Vein endothelial cell (primary cell): ENCODE measurements at places on chromosomes 16 and 17. TPM values are rescaled to one million over a fixed set of nuclear protein-coding genes. Genes with fewer than 3 reads are reported as not detected.

The FDXR gene
- 40.4 and 43.8 TPM in 2 replicates for total RNA-seq

The EFCAB5 gene
- total RNA-seq: 0.33 and 0.48 TPM in 2 replicates

The TVP23B gene
- 38.5 and 48.1 TPM in 2 replicates for total RNA-seq

The CDR2L gene
- 26.1 and 27.1 TPM in 2 replicates for total RNA-seq

The DYNLL2 gene
- 6.9 and 8.2 TPM in 2 replicates for total RNA-seq

The KRTAP29-1 gene
- total RNA-seq: not detected in 2 replicates

The EVPLL gene
- total RNA-seq: not detected in 2 replicates

The FAM20A gene
- total RNA-seq: not detected in 2 replicates

The TP53TG3 gene
- not detected in 2 replicates for total RNA-seq

The CACNG4 gene
- not detected in 2 replicates for total RNA-seq

The TMEM88 gene
- total RNA-seq: 26.5 and 43.0 TPM in 2 replicates

The SYT17 gene
- total RNA-seq: 1.6 and 2.4 TPM in 2 replicates

The SDR42E2 gene
- total RNA-seq: not detected in 2 replicates

The LGALS9B gene
- total RNA-seq: not detected in 2 replicates

The ATP2C2 gene
- not detected in 2 replicates for total RNA-seq

The CCL7 gene
- 0.38 TPM in 1 of 2 replicates, not detected in the other for total RNA-seq

The MT1M gene
- 0.65 and 2.4 TPM in 2 replicates for total RNA-seq

The PYDC1 gene
- not detected in 2 replicates for total RNA-seq

The NARF gene
- total RNA-seq: 91.8 and 116 TPM in 2 replicates

The GP2 gene
- not detected in 2 replicates for total RNA-seq

The VASN gene
- total RNA-seq: 0.33 and 0.86 TPM in 2 replicates

The ABAT gene
- 0.98 and 1.1 TPM in 2 replicates for total RNA-seq

The C1QTNF8 gene
- not detected in 2 replicates for total RNA-seq

The CDYL2 gene
- 41.5 and 49.9 TPM in 2 replicates for total RNA-seq

The SKAP1 gene
- 0.65 TPM in 1 of 2 replicates, not detected in the other for total RNA-seq

The VMO1 gene
- total RNA-seq: not detected in 2 replicates

The KCTD19 gene
- total RNA-seq: under 0.01 and 0.33 TPM in 2 replicates

The WFDC1 gene
- not detected in 2 replicates for total RNA-seq

The STH gene
- not detected in 2 replicates for total RNA-seq

The NOMO2 gene
- 115 and 120 TPM in 2 replicates for total RNA-seq

The TAT gene
- total RNA-seq: not detected in 2 replicates

The CDH8 gene
- total RNA-seq: not detected in 2 replicates

The GPR142 gene
- total RNA-seq: not detected in 2 replicates

The GRAPL gene
- 37.7 and 106 TPM in 2 replicates for total RNA-seq

The C17orf50 gene
- total RNA-seq: not detected in 2 replicates

The SPATA2L gene
- total RNA-seq: 22.4 and 25.2 TPM in 2 replicates

The NPIPA8 gene
- total RNA-seq: 0.19 TPM in 1 of 2 replicates, not detected in the other

The ASPA gene
- total RNA-seq: not detected in 2 replicates

The TEX14 gene
- under 0.01 TPM in 2 replicates for total RNA-seq

The SUPT4H1 gene
- 44.8 and 55.5 TPM in 2 replicates for total RNA-seq

The OTOP2 gene
- not detected in 2 replicates for total RNA-seq

The GNG13 gene
- total RNA-seq: not detected in 2 replicates

The GFAP gene
- 0.86 TPM in 1 of 2 replicates, not detected in the other for total RNA-seq
